AG10803 (cell line): ENCODE measurements at places on chromosomes 3 and 15.
A peak's percentile ranks its signal among the peaks of the same experiment; 100 is the strongest.

GRCh38 chr15:53197426-53197839 lies 407.3 kb upstream of the ONECUT1 start:
- peak; percentile 42 for DNase-seq

DNA sequence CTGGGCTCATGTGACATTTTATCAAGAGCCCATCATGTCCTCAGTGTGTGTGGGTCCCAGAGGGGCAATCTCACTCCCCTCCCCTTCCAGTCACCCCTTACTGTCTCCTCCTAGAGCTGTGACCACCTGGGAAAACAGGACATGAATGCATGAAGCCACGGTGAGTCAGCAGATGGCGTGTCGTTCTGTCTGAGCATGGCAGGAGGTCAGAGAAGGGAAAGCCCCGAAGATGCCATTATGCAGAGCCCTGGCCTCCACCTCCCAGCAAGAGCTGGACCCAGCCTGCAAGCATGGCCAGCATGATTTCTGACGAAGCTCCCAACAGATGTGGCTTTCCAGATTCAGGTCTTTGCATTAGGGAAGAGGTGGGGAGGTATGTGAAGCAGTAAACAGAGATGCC lies 118.5 kb downstream of the TLE3 start:
- no peak for DNase-seq

- DNase-seq, result peak; percentile 100
Measured at GRCh38 chr3:36993326-36994283, at the start of gene MLH1. TSS of gene MLH1 (plus strand) at chr3:36993518. CDS start at chr3:36993548, 30 bp downstream.

GRCh38 chr3:27575499-27575898 lies 91.3 kb upstream of the SLC4A7 start:
- DNase-seq, result no peak

GRCh38 chr3:196203846-196204245 lies 7.4 kb downstream of the ZDHHC19 start:
- no peak for DNase-seq

DNA sequence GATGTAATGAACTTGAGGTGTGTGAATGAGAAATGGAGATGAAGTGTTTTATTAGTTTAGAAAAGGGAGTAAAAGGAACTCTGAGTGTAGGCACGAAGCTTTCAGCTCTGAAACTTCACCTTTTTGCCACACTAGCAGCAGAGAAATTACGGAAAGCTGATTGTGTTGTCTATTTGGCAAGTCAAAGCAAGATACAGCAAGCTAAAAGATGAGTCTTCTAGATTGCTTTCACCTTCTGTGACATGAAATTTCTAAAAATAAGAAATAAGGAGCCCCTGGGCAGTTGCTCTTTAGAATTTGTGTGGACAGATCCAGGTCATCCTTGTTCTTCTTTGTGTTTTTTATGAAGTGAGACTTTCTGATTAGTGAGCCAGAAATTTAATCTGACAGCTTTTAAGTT lies 143.4 kb downstream of the FNDC3B start:
- no peak for DNase-seq

- DNase-seq, result no peak
Measured at GRCh38 chr15:79179108-79179561, 88.6 kb upstream of the RASGRF1 start.

GRCh38 chr15:66993090-66993489 lies 72.3 kb upstream of the SMAD3 start:
- no peak for DNase-seq

- no peak for DNase-seq
Measured at GRCh38 chr3:380801-381200, 184.2 kb downstream of the CHL1 start.

DNA sequence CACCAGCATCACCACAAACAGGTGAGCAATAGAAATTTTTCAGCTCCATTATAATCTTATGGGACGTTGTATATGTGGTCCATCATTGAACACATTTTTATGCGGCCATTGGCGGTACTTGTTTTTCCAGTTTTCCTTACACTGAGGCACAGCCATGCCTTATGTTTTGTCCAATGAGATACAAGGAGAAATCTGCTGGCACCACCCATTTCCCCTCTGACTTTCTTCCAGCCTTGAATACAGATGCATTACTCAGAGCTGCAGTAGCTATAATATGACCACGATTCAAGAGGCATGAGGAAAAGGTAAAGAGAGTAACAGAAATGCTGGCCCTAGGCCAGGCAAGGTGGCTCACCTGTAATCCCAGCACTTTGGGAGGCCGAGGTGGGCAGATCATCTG lies 9.0 kb upstream of the PIK3R4 start:
- DNase-seq, result no peak

DNA sequence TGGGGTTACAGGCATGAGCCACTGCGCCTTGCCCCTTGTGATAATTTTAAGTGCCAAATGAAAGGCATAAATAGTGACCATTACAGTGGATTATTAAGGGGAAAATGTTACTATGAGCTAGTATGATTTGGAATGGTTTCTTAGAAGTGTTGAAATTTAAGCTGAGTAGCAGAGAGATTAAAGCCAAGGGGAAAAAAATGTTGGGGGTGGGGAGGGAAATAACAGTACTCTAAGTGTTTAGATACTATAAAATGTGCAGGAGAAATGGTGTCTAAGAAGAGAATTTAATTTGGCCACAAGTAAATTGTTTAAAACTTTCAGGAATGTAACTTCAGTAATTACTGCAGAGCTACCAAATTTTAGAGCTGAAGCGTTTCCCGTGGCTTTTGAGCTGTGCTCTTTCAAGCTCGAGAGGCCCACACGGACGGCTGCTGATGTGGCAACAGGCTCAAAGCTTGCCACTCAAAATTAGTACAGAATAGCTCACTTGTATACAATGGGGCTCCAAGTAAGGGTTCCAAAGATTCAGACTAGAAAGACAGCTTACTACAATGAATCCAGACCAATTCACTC lies 23.9 kb upstream of the SLC12A8 start:
- DNase-seq, result peak; percentile 79

GRCh38 chr3:110656394-110657025 lies 415.1 kb upstream of the NECTIN3 start:
- no peak for DNase-seq

DNA sequence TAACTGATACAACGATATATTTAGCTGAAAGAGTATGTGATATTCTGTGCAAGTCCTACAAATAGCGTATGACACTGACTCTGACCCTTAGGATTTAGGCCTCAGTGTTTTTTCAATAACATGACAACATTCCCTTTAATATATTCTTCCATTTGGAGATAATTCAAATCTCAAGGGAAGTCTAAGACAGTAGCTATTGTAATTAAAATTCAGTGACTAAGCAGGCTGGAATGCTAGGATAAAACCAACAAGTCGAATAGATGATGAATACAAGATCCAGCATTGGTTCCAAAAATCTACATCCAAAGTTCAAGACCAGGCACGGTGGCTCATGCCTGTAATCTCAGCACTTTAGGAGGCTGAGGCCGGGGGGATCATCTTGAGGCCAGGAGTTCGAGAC lies 56.2 kb downstream of the QTRT2 start:
- peak; percentile 49 for DNase-seq

DNA sequence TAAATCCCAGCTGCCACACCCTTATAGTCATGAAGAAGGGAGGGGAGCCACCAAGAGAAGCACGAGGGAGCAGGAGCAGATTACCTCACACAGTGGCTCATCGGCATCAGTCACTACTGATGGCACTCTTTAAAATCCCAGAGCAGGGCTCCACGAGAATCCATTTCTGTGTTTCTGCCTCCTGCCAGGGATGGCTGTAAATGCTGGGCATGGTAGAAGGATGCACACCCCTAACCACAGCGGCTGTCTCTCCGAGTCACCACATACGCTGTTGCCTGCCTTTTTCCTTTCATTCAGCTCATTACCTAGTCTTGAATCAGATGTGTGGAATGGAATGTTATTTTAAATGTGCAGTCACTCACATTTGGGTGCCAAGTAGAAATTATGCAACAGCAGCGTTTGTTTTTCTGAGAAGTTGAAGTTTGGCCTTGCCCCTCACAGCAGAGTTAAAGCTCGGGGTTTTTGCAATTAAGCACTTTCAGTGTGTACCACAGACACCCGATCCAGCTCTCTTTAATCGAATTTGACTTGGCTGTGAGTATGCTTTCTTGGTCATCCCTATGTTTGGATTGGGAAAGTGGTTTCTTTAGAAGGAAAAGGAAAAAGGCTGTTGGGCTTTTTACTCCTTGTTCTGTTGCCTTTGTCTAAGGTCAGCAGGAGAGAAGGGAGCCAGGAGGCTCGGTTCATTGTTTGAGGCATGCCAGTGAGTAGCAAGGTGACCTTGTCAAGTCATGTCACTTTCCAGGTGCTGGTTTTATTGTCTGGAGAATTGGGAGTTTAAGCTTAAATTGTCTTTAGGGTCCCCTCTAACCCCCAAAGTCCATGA lies 284.2 kb upstream of the TPM1 start:
- peak; percentile 98 for DNase-seq
